ENCODE measurements at places on chromosomes 1 and 21.

- DNase-seq = no peak
These were observed 174.1 kb upstream of the SGIP1 start for GRCh38 chr1:66359815-66360214.

DNA sequence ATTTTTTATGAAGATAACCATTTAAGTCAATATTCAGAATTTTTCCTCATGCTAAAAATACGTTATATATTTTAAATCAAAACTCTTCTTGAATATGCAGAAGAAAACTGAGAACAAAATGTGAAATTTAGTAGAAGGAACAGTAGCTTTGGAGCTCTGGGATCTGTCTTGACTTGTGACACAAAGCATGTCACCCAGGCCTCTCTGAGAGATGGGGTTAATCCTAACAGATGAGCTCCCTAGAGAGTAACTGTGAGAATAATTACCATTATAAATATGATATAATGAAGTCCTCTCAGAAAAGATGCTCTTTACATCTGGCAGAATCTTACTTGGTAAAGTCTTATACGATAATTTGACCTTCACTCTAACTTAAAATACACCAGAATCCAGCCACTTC, 272.0 kb downstream of the PTPRC start:
- no peak for DNase-seq

DNA sequence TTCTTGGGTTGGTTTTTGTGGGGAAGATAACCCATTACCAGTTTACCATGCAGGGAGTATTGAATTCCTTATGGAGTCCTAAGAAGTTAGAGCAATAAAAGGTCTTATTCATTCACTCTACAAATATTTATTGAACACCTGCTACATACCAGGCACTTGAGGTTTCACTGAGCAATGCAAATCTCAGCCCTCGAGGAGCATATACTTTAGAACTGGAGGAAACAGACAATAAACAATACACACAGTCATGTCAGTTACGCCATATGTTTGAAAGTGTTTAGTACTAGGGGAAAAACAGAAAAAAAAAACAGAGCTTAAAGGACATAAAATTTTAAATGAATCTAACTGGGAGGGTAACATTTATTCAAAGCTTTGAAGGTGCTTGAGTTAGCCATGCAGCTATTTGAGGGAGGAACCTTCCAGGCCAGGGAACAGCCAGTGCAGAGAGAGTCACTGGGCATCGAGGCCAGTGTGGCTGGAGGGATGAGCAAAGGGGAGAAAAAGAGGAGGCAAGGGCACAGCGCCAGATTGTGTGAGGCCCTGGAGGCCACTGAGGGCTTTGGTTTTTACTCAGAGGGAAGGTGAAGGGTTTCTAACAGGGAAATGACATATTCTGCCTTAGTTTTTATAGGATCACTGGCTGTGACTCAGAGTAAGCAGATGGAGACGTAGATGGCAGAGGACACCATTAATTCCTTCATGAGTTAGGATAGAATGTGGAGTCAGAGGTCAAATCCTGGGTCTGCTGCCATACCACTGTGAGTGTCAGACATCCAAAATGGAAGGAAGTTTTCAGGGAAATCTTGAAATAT, 32.7 kb downstream of the C1orf21 start:
- no peak for DNase-seq

GRCh38 chr1:222905151-222905550, 90.3 kb downstream of the DISP1 start:
- DNase-seq = no peak

All from activated naive CD4-positive, alpha-beta T cell (primary cell).